Stimulated activated CD8-positive, alpha-beta memory T cell treated with anti-CD3 and anti-CD28 coated beads, Interleukin-4, amount 100 ng/mL, for 1 hour (primary cell): ENCODE measurements at places on chromosomes 12 and 14.

- DNase-seq = no peak
These were observed 187.7 kb downstream of the PHETA1 start for GRCh38 chr12:111181143-111181726.

DNA sequence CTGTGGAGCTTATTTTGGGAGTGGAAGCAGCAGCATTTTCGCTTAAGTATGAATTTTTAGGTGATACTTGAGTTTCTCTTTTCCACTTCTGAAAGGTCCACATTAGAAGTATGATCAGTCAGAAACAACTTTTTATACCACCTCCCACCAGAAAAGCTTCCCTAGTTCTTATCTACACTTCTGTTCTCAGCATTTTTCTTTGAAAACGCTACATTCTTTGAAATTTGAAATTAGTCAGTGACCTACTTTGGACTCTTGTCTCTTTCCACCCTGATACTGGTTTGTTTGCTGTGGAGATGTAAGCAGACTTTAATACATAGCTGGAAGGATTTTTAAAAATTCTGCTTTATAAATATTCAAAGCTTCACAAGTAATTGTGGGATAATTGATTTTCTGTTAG lies 22.2 kb downstream of the PCBP2 start:
- no peak for DNase-seq

GRCh38 chr12:14958361-14959125 lies 2.9 kb downstream of the ARHGDIB start:
- DNase-seq = no peak

DNA sequence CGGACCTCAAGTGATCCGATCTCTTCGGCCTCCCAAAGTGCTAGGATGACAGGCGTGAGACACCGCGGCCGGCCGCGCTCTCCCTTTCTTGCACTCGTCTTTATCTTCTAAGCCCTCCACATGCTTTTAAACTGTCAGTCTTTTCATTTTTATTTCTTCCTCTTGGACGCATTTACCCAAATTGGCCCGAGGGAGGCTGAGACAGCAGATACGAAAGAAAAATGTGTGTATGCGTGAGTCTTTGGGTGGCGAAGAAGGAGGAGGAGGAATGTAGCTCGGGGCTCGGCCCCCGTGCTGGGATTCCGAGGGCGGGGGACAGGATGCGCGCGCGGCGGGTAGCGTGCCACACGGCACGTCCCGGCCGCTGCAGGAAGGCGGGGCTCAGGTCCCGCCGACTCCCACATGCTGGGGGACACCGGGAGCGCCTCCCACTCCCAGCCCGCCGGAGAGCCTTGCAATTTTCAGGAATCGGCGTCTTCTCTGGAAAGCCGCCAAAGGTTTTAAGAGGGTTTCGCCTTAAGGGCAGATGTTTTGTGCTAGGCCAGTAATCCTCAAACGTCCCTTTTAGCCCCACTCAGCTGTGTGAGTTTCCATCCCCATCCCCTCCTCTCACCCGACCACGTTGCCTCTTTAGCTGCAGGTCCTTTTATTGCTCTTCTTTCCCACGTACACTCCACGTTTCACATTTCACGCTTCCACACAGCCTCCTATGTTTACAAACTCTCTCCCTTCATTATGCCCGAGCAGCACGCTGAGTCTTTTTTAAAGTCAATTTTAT lies 34.7 kb upstream of the SLC2A3 start:
- peak; percentile 45 for DNase-seq
